Natural killer cell treated with Interleukin-12 subunit alpha and Interleukin-12 subunit beta and Interleukin-15 and Interleukin-18, amount 100 ng/mL, for 72 hours (primary cell): ENCODE measurements at places on chromosomes 6 and 20. TPM values are rescaled to one million over a fixed set of nuclear protein-coding genes. Genes with fewer than 3 reads are reported as not detected.
A peak's percentile ranks its signal among the peaks of the same experiment; 100 is the strongest.

- no peaks in the 10 kb centered on the region for H3K27me3 ChIP-seq
- no peak for DNase-seq
- no peak overlapping the region for H3K27ac ChIP-seq
- no peaks in the 10 kb centered on the region for H3K36me3 ChIP-seq
- H3K4me1 ChIP-seq: peaks cover 11% of the 10 kb centered on the region
Observed at GRCh38 chr6:47492355-47492754, 14.8 kb downstream of the CD2AP start.

GRCh38 chr20:37879843-37880242 lies 23.1 kb upstream of the VSTM2L start:
- no peaks in the 10 kb centered on the region for H3K27me3 ChIP-seq
- DNase-seq: no peak
- no peak overlapping the region for H3K4me3 ChIP-seq
- H3K4me1 ChIP-seq: peaks cover 4% of the 10 kb centered on the region

DNA sequence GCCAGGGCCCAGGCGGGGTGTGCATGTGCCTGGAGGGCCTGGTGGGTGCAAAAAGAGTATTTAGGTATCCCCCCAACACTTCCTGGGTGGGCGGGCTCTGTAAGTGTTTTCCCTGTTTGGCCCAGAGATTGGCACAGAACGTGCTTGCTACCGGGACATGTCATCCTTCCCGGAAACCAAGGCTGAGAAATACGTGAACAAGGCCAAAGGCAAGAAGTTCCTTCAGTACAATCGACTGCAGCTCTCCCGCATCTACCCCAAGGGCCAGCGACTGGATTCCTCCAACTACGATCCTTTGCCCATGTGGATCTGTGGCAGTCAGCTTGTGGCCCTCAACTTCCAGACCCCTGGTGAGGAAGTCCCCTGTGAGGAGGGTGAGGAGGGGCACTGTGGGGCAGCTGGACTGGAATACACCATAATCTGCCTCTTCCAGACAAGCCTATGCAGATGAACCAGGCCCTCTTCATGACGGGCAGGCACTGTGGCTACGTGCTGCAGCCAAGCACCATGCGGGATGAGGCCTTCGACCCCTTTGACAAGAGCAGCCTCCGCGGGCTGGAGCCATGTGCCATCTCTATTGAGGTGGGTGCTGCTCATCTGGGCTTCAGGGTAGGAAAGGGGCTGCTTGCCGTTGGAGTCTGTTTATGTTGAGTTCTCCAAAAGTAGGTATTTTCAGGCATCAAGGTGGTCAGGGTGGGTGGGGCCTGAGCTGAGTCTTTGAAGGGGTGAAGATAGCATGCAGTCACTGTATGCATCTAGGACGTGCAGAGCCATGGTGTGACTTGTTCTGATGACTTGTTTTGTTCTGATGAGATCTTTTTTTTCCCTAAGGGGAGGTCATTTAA lies 35.2 kb downstream of the PLCG1 start:
- H3K4me1 ChIP-seq: peaks cover 14% of the 10 kb centered on the region
- no peaks in the 10 kb centered on the region for H3K27me3 ChIP-seq
- H3K27ac ChIP-seq: no peak overlapping the region
- no peak overlapping the region for H3K4me3 ChIP-seq
- peaks cover 12% of the 10 kb centered on the region for H3K36me3 ChIP-seq
- DNase-seq: no peak

- no peak overlapping the region for H3K4me3 ChIP-seq
- H3K27me3 ChIP-seq: no peaks in the 10 kb centered on the region
- DNase-seq: no peak
- H3K4me1 ChIP-seq: peaks cover 8% of the 10 kb centered on the region
- no peaks in the 10 kb centered on the region for H3K36me3 ChIP-seq
Observed at GRCh38 chr20:44609006-44609515, 26.7 kb downstream of the PKIG start.

Gene ZC2HC1B
- total RNA-seq: not detected

GRCh38 chr6:118963003-118963402 lies 28.0 kb upstream of the MCM9 start:
- no peak for DNase-seq
- H3K27ac ChIP-seq: no peak overlapping the region
- H3K4me3 ChIP-seq: no peak overlapping the region
- H3K4me1 ChIP-seq: peaks cover 11% of the 10 kb centered on the region
- H3K27me3 ChIP-seq: no peaks in the 10 kb centered on the region

DNA sequence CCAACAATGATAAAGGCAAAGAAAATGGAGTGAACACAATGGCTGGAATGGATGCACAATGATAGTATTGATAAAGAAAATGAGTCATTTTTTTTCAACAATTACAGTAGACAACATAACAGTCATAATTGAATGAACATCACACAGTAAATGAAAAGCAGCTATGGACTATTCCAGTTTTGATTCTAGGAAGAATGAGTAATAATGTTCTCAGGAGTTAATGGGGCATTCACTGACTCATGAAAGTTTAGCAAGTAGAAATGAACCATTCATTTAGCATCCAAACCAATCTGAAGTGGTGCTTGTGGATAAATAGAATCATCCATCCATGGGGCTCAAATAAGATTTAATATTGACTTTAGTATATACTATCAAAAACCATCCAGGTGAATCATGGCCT lies 1029.5 kb upstream of the GJE1 start:
- no peaks in the 10 kb centered on the region for H3K27me3 ChIP-seq
- H3K4me1 ChIP-seq: no peaks in the 10 kb centered on the region
- H3K4me3 ChIP-seq: no peak overlapping the region
- H3K27ac ChIP-seq: no peak overlapping the region

- no peak overlapping the region for H3K4me3 ChIP-seq
- H3K36me3 ChIP-seq: no peaks in the 10 kb centered on the region
- no peaks in the 10 kb centered on the region for H3K27me3 ChIP-seq
- H3K27ac ChIP-seq: no peak overlapping the region
- no peaks in the 10 kb centered on the region for H3K4me1 ChIP-seq
Observed at GRCh38 chr20:14313341-14314020, 23.9 kb downstream of the FLRT3 start.

- no peaks in the 10 kb centered on the region for H3K36me3 ChIP-seq
- H3K4me3 ChIP-seq: no peak overlapping the region
- no peak overlapping the region for H3K27ac ChIP-seq
- H3K27me3 ChIP-seq: no peaks in the 10 kb centered on the region
- H3K4me1 ChIP-seq: no peaks in the 10 kb centered on the region
- DNase-seq: no peak
Observed at GRCh38 chr20:20334489-20334888, 33.4 kb upstream of the INSM1 start.

Gene ARMC12
- not detected for total RNA-seq

- no peak overlapping the region for H3K4me3 ChIP-seq
- H3K27me3 ChIP-seq: no peaks in the 10 kb centered on the region
- no peak for DNase-seq
- no peaks in the 10 kb centered on the region for H3K4me1 ChIP-seq
- H3K36me3 ChIP-seq: no peaks in the 10 kb centered on the region
Observed at GRCh38 chr6:14951704-14952103, 294.2 kb upstream of the JARID2 start.

DNA sequence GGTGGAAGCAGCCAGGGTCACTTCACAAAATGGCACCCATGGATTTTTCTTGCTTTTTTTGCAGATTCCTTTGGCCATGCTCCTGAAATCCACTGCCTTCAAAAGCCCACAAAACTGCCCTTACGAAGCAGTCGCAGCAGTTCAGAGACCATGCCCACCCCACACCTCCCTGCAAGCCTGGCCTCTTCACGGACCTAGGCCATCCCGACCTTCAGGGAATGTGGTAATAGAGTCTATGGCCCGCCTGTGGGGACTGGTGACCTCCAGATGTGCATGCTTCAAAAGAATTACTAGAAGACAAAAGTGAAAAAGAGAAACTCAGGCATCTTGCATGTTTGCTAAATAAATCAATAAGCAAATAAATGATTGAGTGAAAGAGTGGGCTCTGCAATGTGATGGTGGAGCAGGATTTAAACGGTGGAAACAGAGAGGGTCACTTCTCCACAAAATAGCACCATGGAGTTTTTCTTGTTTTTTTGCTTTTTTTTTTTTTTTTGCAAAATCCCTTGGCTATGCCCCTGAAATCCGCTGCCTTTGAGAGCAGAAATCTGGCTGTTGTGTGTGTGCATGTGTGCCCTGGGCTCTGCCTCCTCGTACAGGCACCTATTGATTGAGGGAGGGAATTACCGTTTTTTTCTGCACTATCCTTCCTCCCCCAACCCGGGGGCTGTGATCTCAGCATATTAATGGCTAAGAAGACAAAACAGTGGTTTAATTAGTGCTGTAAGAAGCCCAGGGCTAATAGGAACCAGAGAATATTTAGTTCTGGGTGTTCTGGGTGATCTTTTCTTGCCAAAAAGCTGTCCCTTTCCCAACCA lies 107.4 kb downstream of the PXDC1 start:
- H3K4me3 ChIP-seq: no peak overlapping the region
- peaks cover 19% of the 10 kb centered on the region for H3K27me3 ChIP-seq
- no peaks in the 10 kb centered on the region for H3K4me1 ChIP-seq
- H3K36me3 ChIP-seq: no peaks in the 10 kb centered on the region
- no peak overlapping the region for H3K27ac ChIP-seq

DNA sequence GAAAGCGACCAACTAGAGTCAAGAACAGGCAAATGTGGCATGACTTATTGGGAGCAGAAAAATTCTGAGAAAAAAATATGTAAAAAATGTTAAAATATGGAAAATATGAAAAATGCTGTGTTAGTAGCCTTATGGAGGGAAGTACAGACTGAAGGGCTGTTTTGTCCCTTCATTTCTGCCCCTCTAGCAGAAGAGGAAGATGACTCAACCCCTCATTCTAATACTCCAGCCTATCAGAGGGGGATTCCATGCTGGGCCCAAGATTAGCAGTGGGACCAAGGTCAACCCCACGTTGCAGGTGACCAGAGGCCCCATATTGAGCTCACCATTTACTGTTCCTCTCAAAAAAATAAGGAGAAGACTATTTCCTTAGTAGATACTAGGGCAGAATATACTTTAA lies 8.4 kb downstream of the MUC21 start:
- no peak overlapping the region for H3K4me3 ChIP-seq
- peaks cover 9% of the 10 kb centered on the region for H3K4me1 ChIP-seq
- no peak for DNase-seq
- H3K36me3 ChIP-seq: no peaks in the 10 kb centered on the region
- no peak overlapping the region for H3K27ac ChIP-seq
- H3K27me3 ChIP-seq: peaks cover 6% of the 10 kb centered on the region

Gene DYNLT2
- 1.5 TPM for total RNA-seq

- no peaks in the 10 kb centered on the region for H3K4me1 ChIP-seq
- H3K27me3 ChIP-seq: no peaks in the 10 kb centered on the region
- no peaks in the 10 kb centered on the region for H3K36me3 ChIP-seq
- no peak for DNase-seq
Observed at GRCh38 chr6:1496836-1497760, 107.7 kb downstream of the FOXF2 start.

Gene PTCRA
- total RNA-seq: not detected

Gene DLL1
- 0.12 TPM for total RNA-seq

DNA sequence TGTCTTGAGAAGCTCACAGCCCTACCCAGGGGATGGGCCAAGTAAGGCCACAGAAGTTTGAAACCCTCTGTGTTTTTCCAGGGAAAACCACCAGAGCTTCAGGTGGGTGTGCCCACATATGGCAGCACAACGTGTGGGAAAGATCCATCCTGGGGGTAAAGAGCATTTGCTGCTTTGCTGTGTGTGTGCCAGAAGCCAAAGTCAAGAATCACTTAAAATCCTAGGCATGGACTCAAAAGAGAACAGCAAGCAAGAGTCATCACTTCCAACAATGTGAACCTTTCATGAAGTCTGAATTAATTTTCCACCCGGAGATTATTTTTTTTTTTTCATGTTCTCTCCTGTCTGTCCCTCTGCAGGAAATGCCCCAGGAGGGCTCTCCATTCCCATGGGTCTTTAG lies 308.2 kb upstream of the SGK1 start:
- H3K27me3 ChIP-seq: peaks cover 47% of the 10 kb centered on the region
- H3K4me1 ChIP-seq: no peaks in the 10 kb centered on the region
- no peak for DNase-seq
- H3K36me3 ChIP-seq: no peaks in the 10 kb centered on the region

DNA sequence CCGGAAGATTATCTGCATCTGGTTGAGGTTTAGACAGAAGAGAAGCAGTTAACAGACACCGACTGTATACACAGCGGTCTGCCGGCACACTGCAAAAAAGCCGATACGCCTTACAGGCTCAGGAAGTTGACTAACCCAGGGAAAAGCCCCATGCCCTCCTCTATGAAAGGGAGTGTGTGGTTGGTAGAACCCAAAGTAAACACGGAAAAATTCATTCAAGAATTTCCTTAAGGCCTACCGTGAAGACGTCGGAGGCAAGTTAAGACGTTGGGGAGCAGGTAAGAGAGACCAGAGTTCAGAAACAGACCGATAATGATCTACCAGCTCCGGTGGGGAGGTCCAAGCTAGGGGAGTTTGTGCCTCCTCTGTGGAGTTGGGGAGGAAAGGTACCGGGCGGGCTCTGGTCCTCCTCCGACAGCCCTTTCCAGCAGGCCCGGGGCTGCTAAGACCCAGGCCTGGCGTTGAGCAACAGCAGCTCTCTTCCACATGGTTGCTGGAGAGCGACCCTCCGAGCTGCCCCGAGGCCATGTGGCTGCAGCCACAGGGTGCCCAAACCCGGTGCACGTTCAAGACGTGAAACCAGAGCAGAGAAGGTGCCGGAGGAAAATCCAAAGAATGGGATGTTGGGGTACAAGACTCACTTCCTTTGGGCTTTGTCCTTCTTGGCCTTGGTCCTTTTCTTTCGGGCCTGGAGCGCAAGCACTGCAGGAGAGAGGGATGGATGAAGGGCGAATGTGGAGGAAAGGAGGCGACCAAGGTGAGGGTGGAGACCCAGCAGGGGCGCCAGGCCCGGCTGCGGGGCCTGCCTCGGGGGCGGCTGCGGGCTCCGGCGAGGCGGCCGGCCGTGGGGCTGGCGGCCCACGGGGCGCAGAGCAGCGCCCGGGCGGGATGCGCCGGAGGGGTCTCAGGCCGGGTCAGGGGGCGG lies 809 bp downstream of the SRPK1 start:
- peak; percentile 78 for DNase-seq
- H3K4me1 ChIP-seq: peaks cover 32% of the 10 kb centered on the region
- H3K27me3 ChIP-seq: no peaks in the 10 kb centered on the region
- H3K27ac ChIP-seq: peak overlapping the region; percentile 95
- H3K36me3 ChIP-seq: peaks cover 12% of the 10 kb centered on the region

DNA sequence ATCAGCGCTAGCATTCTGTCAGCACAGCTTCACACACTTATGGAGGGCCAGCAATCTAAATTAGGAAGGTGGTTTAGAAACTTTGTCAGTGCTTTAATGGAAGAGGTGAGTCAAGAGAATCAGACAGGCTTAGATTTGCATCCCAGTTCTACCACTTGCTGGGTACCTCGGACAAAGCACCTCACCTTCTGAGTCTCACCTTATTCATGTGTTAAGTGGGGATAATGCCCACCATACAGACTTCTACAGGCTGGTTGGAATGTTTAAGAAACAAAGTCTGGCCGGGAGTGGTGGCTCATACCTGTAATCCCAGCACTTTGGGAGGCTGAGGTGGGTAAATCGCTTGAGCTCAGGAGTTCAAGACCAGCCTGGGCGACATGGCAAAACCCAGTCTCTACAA lies 12.2 kb upstream of the STK35 start:
- no peak overlapping the region for H3K27ac ChIP-seq
- H3K27me3 ChIP-seq: peaks cover 20% of the 10 kb centered on the region
- no peaks in the 10 kb centered on the region for H3K4me1 ChIP-seq
